Lower lobe of right lung (tissue), 2 donors: ENCODE measurements at places on chromosomes 11 and 22. TPM values are rescaled to one million over a fixed set of nuclear protein-coding genes. Genes with fewer than 3 reads are reported as not detected.

GRCh38 chr22:19723983-19724827 lies 866 bp downstream of the GP1BB start:
- DNase-seq, result no peak
- H3K27me3 ChIP-seq, result peaks cover 46% of the 10 kb centered on the region
- H3K4me1 ChIP-seq, result peaks cover 14% of the 10 kb centered on the region
- H3K4me3 ChIP-seq, result peak overlapping the region; percentile 36
- no peaks in the 10 kb centered on the region for H3K36me3 ChIP-seq

- no peaks in the 10 kb centered on the region for H3K27me3 ChIP-seq
- H3K36me3 ChIP-seq, result no peaks in the 10 kb centered on the region
- DNase-seq, result no peak
- H3K27ac ChIP-seq, result peak overlapping the region; percentile 91
- peaks cover 55% of the 10 kb centered on the region for H3K4me1 ChIP-seq
- peak overlapping the region; percentile 72 for H3K4me3 ChIP-seq
These were observed 3.3 kb upstream of the GCAT start for GRCh38 chr22:37804352-37804880.

DNA sequence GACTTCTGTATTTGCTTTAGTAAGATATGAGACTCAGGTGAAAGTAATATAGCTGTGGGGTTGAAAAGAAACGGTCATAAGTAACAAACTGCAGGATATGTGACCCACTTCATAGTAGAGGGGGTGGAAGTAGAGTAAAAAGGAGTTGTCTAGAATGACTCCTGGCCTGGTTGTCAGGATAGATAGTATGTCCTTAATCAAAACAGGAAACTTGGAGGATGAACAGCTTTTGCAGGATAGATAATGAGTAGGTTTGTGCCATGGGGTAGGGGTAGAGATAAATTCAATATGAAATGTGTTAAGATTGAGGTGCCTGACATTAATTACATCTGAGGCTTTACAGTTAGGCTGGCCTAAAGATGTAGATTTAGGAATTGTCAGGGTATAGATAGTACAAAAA lies 47.0 kb upstream of the B3GNT6 start:
- H3K4me1 ChIP-seq, result no peaks in the 10 kb centered on the region
- H3K27ac ChIP-seq, result no peak overlapping the region
- H3K4me3 ChIP-seq, result no peak overlapping the region
- H3K36me3 ChIP-seq, result peaks cover 31% of the 10 kb centered on the region

- H3K4me1 ChIP-seq, result peaks cover 24% of the 10 kb centered on the region
- no peak overlapping the region for H3K4me3 ChIP-seq
- no peaks in the 10 kb centered on the region for H3K27me3 ChIP-seq
- H3K27ac ChIP-seq, result peak overlapping the region; percentile 73
- no peak for DNase-seq
These were observed 162.5 kb downstream of the ETS1 start for GRCh38 chr11:128424851-128425285.

GRCh38 chr22:22666307-22667091 lies 22.1 kb downstream of the GGTLC2 start:
- peak; percentile 52 for DNase-seq
- no peak overlapping the region for H3K4me3 ChIP-seq
- H3K27ac ChIP-seq, result no peak overlapping the region

DNA sequence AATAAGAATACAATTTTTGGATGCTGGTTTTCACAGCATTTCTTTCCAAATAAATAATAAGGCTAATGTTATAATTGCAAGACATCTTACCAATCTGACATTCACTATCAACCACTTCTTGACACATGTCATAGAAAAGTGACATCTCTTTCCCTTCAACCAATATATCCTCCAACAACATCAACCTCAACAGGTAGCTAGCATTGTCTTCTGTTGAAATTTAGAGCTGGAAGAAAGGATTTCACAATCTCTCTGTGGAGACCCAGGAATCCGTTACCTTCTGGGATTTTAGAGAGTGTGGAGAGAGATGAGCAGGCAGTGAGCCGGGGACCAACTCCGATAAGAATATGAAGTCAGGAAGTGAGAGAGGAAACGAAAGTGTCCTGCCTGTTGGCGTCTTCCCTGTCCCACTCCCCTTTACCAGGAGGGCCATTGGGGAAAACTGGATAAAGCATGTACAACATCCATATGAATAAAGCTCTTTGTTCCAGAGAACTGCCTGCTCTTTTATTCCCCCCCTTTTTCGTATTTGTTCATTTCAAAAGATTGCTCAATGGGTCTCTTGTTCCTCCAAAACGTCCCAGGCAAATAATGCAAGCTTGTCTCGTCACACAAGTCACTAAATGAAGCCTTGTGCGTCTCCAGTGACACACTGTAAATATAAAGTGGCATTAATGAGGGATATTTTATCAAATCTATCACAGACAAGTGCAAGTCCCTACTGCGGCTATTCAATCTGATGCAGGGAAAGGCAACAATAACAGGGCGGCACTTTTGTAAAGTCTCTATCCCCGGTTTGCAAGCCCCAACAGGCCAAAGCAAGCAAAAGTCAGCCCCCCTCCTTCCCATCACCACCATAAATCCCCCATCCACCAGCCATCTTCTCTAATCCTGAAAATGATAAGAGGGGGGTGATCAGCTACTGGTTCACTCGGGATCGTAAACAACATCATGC lies 3.4 kb downstream of the CADM1 start:
- peak overlapping the region; percentile 63 for H3K4me3 ChIP-seq
- no peaks in the 10 kb centered on the region for H3K36me3 ChIP-seq
- peak overlapping the region; percentile 37 for H3K27ac ChIP-seq
- DNase-seq, result no peak

DNA sequence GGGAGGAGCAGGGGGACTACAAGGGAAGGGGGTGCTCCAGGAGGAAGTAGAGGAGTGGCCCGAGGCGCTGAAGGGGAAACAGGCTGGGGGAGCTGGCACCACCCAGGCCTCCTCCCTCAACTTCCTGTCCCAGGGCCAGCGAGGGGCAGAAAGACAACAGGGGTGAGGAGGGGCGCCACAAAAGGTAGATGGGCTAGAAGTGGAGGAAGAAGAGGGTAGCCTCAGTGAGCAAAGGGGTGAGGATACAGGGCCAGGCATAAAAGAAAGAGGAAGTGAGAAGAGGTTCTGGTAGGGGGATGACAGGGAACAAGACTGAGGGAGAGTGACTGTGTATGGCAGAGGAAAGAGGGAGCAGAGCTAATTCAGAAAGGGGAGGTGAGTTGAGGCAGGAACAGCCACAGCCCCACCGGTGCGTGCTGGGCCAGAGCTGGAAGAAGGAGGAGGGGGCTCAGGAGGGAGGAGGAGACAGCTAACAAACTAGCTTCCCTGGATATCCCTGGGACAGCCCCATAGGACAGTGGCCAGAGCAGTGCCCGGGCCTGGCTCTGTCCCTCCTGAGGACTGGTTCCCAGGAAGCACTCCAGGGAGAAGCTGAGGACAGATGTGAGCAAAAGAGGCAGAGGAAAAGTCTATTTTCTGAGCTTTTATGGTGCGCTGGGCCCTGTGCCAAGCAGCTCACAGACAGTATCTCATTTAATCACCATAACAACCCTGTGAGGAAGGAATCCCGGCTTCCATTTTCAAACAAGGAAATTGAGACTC lies 8.5 kb downstream of the DCHS1 start:
- no peak for DNase-seq
- H3K27me3 ChIP-seq, result no peaks in the 10 kb centered on the region
- no peaks in the 10 kb centered on the region for H3K36me3 ChIP-seq
- peak overlapping the region; percentile 73 for H3K27ac ChIP-seq
- H3K4me3 ChIP-seq, result no peak overlapping the region
- peaks cover 40% of the 10 kb centered on the region for H3K4me1 ChIP-seq

Gene BLID
- total RNA-seq, result 0.62 TPM

Gene MYOD1
- total RNA-seq, result not detected

Gene SYCE3
- not detected for total RNA-seq

Gene OR10G4
- total RNA-seq, result not detected
